CD4-positive, alpha-beta T cell treated with Interleukin-15 for 4 hours (primary cell): ENCODE measurements at places on chromosomes 6 and 20.

DNA sequence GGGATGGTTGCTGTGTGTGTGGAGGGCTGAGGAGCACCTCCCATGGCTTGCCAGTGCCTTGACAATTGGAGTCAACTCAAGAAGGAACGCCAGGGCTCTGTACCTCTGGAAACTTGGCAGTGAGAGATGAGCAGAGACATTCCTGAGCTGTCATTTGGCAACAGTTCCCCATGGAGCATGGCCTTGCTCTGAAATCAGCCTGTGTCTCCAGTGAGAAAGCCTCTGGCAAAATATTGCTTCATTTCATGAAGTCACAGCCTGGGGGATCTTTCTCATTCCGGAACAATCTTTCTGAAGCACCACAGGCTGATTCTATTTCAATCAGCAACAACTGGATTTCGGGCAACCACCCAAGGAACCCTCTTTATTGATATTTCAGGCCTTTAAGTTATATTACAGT, 52.2 kb upstream of the FNDC1 start:
- DNase-seq, result no peak

DNA sequence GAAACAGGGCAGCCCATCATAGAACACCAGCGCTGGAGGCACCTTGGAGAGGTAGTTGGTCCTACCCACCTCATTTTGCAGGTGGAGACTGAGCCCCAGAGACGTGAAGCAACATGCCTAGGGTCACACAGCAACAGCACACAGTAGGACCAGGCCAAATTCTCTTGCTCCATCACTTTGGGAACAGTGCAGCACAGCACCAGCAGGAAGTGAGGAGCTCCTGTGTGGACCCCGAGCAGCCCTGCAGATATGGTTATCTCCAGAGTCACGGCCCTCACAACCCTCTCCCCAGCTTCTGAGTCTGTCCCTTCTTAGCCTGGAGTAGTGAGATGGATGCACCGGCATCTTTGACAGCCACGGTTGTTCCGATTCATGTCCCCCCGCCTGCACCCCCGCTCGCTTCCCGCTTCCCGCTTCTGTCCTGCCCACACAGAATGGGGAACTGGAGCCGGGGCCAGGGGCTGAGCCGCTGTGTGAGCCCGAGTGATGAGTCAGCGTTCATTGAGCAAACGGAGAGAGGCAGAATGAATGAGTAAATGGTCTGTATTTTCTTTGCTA, 72.6 kb upstream of the DUSP22 start:
- DNase-seq, result no peak

DNA sequence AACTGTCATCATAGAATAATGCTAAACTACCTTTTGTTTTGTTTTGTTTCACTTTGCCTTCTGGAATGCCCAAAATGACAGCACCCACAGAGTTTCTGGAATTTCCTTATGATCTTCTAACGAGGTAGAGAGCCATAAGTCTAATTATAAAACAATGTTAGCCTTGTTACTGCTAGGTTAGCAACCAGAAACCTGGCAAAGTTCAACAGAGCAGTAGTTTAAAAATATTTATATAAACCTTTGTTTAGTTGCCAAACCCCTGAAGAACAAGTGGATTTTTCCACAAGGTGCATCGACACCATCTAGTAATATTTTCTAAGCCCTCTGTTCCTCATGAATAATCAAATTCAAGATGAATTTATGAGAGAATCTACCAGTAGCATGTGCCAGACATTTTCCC, 27.6 kb upstream of the IPCEF1 start:
- no peak for DNase-seq

DNA sequence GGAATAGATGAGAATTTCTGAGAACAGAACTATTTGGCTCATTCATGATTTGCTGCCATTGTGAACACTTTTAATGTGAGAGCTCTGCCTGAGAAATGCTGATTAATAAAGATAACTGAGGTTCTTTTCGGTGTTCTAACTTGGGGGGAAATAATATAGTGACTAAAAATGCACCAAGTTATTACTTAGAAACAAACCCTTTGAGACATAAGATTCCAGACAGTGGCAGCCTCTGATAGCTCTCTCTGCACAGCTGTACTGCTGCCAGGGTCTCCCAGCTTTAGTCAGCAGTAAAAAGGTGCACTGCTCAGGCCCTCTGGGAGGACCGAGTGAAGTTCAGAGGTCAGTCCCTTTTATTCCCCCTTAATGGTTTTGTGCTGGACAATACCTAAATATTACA, 2.5 kb upstream of the PRDM1 start:
- DNase-seq, result no peak

- no peak for DNase-seq
Measured at GRCh38 chr6:38064431-38064830, 244.9 kb downstream of the ZFAND3 start.

DNA sequence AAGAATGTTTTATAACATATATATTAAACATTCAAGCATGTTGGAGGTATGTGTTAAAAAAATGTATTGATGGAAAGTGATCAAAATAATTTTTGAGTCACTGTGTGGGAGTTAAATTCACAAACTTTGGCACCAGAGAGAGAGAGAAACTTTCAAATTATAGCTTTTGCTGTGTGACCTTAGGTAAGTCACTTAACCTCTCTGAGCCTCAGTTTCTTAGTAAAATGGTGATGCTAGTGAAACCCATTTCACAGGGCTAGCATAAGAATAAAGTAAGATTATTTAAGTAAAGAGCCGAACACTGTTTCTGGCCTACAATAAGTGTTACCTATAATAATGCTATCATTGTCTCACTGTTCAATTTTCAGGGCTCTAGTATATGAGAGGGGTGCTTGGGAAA, 4.1 kb upstream of the PROCR start:
- DNase-seq, result no peak

DNA sequence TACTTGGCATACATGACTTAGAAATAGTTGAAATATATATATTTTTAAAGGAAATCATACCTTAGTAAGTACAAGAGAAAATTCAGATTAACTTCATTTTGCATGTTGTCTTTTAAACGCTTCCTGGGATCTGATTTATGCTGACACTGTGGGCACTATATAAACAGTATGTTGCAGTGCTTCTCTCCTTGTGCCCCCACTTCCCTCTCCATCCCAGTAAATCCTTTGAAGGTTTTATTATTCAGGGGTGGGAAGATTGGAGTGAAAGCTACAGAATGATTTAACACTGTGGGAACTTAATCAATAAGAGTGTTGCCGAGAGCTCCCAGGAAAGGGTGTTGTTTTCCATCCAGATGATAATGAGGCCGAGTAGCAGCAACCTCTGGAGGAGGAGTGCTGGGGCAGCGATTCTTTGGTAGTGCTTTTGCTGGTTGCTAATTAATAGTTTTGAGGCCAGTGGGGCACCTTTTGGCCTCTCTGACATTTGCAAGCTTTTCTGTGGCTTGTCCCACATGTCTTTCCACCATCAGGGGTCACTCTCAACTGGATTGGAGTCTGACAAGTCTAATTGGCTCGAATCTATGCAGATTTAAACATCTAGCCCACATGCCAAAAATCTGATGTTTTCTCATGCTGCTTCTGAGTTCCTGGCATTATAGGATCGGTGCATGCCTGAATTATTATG, 183.0 kb upstream of the MMS22L start:
- no peak for DNase-seq

DNA sequence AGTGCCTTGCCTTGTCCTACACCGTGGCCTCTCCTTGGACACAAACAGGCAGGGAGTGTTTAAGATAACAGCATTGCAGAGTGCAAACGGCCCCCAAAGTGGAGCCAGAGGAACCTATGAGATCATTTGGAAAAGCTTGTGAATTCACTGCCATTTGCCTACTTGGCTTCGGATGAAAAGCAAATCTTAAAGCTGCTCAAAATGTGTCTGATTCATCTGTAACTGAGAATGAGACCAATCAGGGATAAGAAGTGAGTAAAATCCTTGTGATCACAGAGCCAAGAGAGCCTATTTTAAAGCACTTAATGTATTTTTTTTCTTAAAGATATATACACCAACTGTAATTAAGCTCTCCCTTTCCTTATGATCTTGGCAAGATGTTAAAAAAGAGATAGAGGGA, 65.7 kb upstream of the BACH2 start:
- no peak for DNase-seq

- DNase-seq, result no peak
Measured at GRCh38 chr6:100121854-100122609, 128.0 kb upstream of the MCHR2 start.

GRCh38 chr6:69026715-69027114, 391.6 kb downstream of the ADGRB3 start:
- no peak for DNase-seq

DNA sequence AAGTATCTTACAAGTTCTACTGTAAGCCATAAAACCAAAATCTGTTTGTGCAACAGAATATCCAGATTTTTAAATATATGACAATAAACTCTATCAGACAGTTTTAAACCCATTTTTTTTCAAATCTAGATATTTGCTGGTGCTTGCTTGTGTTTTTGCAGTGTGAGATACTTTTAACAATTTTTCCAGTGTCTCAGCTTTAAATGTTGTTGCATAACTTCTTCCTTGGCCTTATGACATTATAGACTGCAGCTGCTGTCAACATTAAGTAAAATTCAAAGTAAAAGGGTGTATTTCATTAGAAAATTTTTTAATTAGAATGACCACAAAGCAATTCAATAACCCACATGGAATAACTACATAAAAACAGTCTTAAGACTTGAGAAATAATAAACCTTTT, 139.5 kb downstream of the PTPRK start:
- DNase-seq, result no peak

DNA sequence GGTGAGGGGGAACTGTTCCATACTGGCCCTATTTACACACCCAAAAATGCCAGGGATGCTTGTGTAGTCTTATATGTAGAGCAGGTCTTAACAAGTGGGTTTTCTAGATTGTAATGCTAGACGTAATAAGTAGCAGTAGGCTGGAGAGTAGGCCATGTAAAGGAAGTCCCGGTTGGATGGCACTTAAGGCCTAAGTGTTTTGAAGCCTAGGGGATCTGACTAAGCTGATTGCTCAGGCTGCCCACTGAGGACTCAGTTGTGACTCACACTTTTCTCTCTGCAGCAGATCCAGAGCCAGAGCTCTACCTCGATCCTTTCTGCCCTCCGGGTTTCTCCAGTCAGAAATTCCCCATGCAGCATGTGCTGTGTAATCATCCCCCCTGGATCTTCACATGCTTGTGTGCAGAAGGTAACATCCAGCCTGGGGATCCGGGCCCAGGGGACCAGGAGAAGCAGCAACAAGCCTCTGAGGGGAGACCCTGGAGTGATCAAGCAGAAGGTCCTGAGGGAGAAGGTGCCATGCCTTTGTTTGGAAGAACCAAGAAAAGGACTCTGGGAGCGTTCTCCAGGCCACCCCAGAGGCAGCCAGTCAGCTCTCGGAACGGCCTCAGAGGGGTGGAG, 26.6 kb downstream of the ZNF133 start:
- no peak for DNase-seq

GRCh38 chr6:19536838-19537237, 300.3 kb upstream of the ID4 start:
- no peak for DNase-seq

GRCh38 chr6:101543796-101544195, 150.3 kb downstream of the GRIK2 start:
- no peak for DNase-seq

GRCh38 chr6:17172836-17173470, 71.1 kb downstream of the STMND1 start:
- DNase-seq, result no peak

DNA sequence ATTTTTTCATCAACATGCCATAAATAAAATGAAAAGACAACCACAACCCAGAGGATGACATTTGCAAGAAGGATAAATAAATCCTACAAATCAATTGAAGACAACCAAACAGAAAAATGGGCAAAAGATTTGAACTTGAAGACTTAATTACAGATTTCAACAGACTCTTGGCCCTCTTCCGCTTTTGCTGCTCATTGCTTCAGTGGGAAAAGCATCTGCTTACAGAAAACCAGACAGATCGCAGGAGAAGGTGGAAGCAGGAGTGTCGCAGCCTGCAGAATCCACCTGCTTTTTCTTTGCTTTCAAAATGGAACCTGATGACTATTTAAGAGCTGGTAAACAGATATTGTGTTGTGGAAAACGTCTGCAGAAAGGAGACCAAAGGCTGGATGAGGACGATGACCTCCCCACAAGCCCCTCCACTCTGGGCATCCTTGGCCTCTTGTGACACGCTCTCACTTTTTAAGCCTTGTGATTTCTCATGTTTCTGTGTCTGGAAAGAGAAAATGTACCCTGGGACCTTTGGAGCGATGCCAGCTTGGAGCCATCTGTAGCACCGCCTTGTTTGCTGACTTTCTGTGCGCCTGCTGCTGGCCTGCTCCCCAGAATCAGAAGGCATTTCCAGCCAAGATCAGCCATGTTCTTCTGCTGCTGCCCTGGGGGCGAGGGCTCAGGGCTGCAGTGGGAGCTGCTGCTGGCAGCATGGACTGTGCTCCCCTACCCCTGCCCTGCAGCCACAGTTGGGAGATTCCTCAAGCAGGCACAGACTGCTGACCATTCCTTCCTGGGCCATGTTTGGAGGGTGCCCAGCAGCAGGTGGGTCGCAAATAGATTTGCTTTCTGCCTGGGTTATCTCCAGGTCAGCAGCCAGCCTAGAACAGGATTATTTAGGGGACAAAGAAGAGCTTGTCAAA, 3.6 kb upstream of the CSTL1 start:
- DNase-seq, result no peak

- no peak for DNase-seq
Measured at GRCh38 chr6:113356139-113356538, 501.0 kb upstream of the MARCKS start.

- no peak for DNase-seq
Measured at GRCh38 chr6:83038246-83038645, 27.4 kb downstream of the UBE3D start.

GRCh38 chr6:16979677-16980370, 122.0 kb upstream of the STMND1 start:
- no peak for DNase-seq

DNA sequence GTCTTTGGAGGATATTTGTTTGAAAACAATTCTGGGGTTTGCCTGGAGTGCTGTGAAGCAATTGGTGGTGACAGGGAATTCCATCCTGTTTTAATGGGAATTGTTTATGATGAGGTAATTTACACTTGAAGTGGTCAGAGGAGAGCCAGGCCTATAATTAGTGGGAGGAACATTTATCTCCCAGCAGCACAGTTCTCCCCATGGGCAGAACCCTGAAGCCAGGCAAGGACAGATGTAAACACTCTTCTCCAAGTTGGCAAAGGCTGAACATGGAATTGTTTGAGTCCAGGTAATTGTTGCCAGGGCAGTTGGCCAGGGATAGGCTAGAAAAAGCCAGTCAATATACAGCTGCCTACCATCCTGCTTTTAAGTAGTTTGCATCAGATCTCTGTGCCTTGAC, 789.7 kb downstream of the FRK start:
- DNase-seq, result no peak

DNA sequence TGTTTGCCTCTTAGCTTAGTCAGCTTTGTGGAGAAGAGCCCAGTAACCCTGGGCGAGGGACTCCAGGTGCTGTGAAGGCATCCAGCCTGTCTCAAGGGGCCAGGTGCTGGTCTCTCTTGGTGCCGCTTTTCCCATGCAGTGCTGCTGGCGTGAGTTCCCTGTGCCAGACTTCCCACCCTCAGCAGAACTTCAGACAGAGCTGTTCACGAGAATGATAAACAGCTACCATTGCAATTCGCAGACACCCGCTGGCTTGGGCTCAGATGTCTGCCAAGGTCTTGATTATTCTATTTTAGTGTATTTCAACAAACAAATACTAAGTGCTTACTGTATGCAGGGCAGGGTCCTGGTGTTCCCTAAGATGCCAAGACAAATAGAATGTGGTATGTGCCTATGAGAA, 57.7 kb downstream of the RNF217 start:
- DNase-seq, result no peak

- no peak for DNase-seq
Measured at GRCh38 chr6:3768502-3768901, 17.0 kb upstream of the PXDC1 start.
